ENCODE measurements at places on chromosomes 11 and 22.

GRCh38 chr22:33109514-33110430 is 51.6 kb upstream of the SYN3 start:
- DNase-seq: no peak

DNA sequence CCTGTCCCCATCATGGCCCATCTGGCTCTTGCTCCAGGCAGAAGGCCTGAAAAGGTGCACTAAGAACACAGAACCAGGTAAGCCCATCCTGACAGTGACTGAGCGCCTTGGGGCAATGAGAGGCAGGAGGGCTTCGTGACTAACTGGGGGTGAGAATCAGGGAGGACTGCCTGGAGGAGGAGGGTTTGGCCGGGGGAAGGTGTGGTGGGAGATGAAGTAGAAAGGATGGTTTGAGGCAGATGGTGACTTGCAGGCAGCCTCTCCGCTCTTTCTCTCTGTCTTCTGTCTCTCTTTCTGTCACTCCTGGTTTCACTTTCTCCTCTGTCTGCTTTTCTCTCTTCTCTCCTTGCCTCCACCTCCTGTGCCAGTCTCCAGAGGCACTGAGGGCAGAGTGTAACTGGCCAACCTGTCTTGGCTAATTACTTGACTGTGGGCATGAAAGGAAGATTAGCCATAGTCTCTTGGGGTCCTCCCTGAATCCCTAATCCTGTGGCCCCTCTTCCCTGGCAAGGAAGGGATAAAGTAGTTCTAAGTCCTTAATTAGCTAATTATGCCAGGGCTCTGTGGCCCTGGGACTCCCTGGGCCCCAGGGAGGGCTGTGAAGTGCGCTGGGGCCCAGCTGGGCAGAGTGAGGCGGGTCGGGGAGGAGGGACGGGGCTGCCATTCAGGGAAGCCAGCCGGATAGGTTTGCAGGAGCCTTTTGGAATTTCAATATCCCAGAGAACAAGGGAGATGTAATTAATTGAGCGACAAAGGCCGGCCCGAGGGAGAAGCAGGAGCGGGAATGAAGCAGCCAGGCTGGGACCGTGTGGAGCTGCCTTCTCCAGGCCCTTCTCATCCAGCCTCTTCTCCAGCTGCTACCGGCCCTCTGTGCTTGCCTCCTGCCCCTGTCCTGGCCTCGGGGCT is 61.1 kb downstream of the CACNA1I start:
- peak; percentile 70 for DNase-seq

GRCh38 chr11:46856605-46857343 is 10.7 kb upstream of the CKAP5 start:
- no peak for DNase-seq

GRCh38 chr22:38235240-38235850 is 33.6 kb downstream of the MAFF start:
- DNase-seq: no peak

GRCh38 chr22:36022697-36023096 is 5.9 kb downstream of the RBFOX2 start:
- no peak for DNase-seq

DNA sequence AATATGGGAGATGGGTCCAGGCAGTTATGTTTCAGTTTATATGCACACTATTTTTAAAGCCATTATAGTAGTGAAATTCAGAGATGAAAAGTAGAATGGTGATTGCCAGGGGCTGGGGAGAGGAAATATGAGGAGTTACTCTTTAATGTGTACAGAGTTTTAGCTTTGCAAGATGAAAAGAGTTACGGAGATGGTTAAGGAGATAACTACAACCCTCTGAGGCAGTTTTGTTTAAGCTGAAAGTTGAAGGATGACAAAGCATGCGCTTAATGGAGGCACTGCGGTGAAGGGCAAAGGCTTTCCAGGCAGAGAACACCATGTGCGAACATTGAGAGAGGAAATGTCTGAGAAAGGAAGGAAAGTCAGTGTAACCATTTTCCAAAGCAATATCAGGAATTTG is 18.2 kb upstream of the BMAL1 start:
- no peak for DNase-seq

GRCh38 chr11:62554387-62555167 is 8.0 kb upstream of the AHNAK start:
- no peak for DNase-seq

DNA sequence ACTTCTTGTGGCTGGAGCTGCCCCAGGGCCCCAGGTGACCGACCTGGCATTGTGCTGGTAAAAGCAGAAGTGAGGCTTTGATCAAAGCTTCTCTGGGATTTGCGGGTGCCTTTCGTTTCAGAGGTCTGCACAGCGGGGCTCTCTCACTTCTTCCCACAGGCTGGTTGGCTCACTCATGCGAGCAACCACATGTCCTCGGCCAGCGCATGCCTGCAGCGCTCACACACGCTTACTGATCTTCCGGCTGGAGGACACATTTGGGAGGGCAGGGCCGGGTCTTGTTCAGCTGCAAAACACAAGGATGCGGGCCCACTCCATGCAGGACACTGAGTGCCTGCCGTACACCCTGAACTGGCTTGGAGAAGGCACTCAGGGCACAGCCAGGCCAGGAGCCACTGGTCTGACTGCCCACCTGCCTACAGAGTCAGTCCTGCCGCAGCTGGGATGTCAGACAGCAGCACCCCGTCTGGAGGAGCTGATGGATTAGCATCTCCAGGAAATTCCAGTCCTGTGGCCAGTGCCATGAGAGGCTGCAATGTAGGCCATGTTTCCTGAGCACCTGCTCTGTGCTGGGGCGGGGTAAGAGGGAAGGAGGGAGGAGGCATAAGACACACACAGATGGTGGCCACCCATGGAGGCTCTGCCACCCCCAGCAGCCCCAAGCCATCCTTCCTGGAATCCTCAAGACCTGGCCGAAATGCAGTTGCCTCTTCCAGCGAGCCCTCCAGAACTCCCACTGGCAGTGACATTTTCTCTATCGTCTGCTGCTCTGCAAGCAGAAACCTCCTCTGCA is 1383.2 kb downstream of the BRD1 start:
- DNase-seq: peak; percentile 52

GRCh38 chr11:85525686-85526085 is 101.5 kb downstream of the DLG2 start:
- DNase-seq: no peak

DNA sequence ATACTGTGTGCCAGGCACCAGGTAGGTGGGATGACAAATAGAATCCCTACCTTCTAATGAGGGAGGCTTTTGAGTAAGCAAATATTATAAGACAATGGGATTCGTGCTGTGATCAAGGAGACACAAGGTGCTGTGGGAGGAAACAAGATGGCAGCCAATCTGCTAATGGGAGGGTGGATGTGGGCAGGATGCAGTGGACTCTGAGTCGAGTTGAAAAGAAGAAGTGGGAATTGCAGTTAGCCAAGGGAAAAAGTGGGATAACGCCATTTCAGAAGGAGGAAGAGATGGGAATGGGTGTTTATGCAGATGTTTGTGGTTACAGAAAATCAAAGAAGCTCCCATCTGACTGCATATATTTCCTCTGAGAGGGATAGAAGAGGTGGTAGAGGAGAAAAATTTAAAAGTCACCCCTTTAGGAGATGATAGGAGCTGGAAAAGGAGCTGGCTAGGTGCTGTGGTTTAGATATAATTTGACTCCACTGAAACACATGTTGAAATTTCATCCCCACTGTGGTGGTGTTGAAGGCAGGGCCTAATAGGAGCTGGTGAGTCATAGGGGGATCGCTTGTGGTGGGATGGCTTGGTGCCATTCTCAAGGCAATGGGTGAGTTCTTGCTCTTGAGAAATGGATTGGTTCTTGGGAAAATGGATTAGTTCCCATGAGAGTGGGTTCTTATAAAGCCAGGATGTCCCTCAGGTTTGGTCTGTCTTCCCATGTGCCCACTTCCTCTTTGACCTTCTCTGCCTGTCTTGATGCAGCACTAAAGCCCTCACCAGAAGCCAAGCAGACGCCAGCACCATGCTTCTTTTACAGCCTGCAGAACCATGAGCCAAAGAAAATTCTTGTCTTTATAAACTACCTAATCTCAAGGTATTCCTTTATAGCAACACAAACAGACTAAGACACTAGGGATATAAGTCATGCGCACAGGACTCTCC is 30.0 kb upstream of the POU2AF1 start:
- no peak for DNase-seq

DNA sequence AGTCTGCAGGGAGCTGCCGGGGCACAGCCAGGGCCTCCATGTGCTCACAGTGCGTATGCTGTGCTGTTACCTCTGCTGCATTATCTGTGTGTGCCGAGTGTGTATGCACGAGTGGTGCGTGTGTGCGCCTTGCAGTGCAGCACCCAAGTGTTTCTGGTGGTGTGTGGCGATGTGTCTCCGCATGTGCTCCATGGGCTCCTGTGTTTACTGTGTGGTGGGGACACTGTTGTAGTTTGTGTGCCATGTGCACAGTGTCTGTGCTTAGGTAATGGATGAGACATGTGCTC is 31.4 kb downstream of the KCNC1 start:
- no peak for DNase-seq

DNA sequence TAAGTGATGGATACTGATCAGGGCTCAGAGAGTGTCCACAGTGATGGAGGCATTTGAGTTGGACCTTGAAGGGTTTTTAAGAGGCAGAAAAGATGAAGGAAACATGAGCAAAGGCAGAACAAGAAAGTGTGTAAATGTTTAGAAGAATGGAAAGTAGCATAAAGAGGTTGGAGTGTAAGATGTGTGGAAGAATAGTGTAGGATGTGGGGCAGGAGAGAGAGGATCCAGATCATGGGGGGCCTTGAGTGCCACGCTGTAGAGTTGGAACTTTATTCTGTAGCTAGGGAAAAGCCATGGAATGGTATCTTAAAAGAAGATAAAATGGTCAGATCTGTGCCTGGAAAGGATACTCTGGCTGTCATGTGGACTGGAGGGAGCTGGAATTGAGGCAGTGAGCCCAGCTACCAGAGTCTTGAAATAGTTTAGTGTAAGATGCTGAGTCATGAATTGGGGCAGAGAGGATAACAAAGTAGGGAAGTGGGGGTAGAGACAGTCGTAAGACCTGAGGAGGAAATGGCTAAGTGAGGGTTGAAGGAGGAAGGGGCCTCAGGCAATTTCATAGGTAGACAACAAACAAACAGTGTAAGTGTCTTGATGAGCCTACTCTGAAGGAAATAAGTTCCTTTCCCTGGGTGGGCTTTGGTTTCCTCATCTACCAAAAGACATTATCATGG is 6.7 kb downstream of the KCNE3 start:
- no peak for DNase-seq

GRCh38 chr22:41576877-41577276 is 12.8 kb downstream of the PMM1 start:
- DNase-seq: peak; percentile 95

DNA sequence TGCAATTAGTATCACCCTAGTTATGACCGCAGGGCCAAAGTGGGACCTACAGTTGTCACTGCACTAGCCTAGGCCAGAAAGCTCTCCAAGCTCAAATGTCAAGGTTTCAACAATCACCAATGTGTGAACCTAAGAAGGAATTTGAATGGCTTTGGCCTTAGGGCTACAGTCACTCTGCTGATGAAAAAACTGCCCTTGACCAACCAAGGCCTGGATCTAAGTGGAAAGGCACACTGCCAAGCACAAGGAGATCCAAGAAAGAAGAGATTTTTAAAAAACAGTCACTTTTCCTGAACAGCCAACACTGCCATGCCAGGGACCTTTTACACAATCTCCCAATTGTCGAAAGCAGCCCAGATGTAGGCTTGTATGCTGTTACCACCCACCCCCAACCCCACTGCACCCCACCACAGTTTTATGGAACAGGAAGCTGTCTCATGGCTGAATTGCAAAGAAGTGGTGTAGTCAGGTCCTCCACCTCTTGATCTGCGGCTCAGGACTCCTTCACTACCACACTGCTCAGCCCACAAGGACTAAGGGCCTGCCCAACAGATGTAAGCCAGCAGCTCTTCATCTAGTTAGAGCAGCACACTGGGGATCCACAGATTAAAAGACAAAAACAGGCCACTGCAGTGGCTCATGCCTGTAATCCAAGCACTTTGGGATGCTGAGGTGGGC is 32.9 kb downstream of the SMCO4 start:
- no peak for DNase-seq

- DNase-seq: no peak
Measured at GRCh38 chr11:87038235-87038977, 672 bp downstream of the TMEM135 start.

DNA sequence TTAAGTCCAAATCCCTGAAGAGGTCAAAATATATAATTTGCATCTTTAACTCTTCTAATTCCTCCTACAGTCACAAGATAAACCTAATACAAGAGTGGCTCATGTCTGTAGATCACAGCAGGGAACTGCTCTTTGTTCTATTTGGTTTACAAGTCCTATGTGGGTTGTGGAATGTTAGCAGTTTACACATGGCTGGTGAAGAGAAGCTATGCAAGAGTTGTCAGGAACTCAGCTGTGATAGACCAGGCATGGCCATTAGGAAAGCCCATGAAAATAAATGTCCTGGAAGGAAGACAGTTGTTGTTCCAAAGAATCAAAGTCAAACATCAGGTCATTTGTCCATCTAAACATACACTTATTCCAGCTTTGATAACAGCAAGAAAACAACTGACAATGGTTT is 312.4 kb upstream of the PITPNB start:
- DNase-seq: peak; percentile 21

Measured in H7 (cell line).